Stimulated activated CD8-positive, alpha-beta memory T cell treated with anti-CD3 and anti-CD28 coated beads, Interleukin-15, amount 100 ng/mL, for 4 hours (primary cell): ENCODE measurements at places on chromosomes 2 and 18.

- no peak for DNase-seq
These were observed 9.3 kb downstream of the RNF152 start for GRCh38 chr18:61883547-61883946.

DNA sequence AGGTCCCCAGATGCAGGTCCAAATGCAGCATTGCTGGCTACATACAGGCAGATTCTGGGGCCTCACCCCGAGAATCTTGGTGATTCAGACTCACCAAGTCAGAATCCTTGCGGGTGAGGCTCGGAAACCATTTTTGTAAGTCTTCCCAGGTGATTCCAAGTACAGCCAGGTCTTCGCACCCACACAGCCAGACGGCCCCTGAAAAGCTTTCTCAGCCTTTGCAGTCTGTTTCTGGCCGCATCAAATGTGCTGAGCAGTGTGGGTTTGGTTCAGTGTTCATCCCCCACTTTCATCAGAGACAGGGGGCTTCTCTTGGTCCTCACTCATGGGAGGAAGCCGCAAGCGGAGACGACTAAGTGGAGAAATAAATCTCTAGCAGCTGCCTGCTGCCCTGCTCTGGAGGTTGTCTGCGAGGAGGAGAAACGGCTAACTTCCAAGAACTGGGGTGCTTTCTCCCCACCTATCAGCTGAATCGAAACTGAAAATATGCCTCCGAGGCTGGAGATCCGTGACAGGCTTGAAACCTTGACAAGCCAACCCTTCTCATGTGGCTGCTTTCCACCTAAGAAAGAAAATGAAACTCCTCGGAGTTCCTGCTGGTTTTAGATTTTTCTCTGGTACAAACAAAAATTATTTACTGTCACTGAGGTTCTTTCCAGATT is 8.9 kb upstream of the TMEM185B start:
- DNase-seq: peak; percentile 46

DNA sequence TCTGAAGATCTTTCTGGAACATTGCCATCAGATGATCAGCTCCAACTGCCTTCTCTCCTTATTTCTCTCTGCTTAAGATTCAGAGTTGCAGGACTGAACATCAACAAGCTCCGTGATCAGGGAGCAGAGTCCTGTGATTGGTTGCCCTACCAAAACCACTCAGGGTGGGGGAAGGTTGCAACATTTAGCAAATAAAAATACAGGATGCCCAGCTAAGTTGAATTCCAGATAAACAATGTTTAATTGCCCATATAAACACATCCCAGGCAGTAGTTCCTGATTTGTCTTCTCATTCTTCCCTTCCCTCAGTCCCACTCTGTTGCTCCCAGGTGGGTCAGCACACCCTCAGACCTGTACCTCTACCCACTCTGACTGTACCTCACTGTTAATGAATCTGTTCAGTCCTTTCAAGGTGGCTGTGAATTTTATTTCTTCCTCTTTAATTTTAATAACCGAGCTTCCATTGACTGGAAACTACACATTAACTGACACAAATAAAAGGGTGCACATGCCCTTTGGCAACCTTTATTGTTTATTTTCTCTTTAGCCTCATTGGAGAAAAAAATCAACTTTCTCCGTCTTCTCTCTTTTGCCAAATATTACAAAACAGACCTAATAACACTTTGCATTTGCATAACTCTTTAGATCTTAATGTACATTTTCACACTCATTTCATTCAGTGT is 167.1 kb upstream of the PKDCC start:
- no peak for DNase-seq

GRCh38 chr2:147763861-147764260 is 81.0 kb upstream of the ACVR2A start:
- DNase-seq: no peak

GRCh38 chr18:10100941-10101701 is 187.3 kb downstream of the VAPA start:
- DNase-seq: no peak

DNA sequence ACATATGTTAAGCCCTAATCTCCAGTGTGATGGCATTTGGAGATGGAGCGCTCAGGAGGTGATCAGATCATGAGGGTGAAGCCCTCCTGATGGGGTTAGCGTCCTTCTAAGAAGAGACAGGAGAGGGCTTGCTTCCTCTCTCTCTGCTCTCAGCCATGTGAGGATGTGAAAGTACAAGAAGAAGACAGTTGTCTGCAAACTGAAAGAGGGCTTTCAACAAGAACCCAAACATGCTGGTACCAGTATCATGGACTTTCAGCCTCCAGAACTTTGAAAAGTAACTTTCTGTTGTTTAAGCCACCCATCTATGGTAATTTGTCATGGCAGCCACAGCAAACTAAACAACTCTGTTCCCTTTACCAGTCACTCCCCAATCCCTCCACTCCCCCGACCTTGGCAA is 47.4 kb downstream of the CACNB4 start:
- no peak for DNase-seq

DNA sequence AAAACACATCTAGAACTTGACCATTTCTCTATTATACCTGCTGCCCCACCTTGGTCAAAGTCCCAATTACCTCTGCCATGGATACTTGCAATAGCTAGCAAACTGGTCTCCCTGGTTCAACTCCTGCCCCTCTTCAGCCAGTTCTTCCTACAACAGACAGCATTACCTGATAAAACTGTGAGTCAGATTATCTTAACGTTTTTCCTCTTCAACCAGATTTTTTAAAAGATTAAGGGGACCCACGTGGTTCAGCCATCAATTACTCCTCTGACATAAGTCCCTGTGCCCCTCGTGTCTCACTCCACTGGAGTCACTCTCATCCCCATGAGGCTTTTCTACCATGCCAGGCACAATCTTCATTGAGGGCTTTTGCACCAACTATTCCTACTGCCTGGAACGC is 5.3 kb upstream of the ARHGAP15 start:
- DNase-seq: no peak

- no peak for DNase-seq
These were observed 1.1 kb upstream of the FN1 start for GRCh38 chr2:215436705-215437565.

DNA sequence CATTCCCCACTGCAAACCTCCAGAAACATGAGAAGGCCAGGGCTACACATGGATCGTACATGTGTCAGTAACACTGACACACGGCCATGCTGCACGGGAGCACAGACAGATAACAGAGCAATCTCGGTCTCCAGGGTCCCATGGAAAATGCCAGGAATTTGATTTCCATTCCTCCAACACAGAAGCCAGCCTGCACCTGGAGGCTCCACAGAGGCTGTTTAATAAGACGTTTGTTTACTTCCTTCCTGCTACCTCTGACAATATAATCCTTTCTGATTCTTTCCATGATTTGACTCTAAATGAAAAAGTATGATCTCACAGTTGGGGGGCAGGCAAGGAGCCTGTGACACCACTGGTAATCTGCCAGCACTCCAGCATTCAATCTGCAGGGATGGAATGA is 210.9 kb upstream of the DDX18 start:
- DNase-seq: no peak
